Activated CD8-positive, alpha-beta memory T cell treated with anti-CD3 and anti-CD28 coated beads, Interleukin-2, amount 10 ng/mL, durations not matched to agents 7 days and 5 days (primary cell): ENCODE measurements at places on chromosomes 12 and 14. TPM values are rescaled to one million over a fixed set of nuclear protein-coding genes. Genes with fewer than 3 reads are reported as not detected.

GRCh38 chr14:25431211-25432076 is 381.5 kb upstream of the STXBP6 start:
- DNase-seq: no peak

DNA sequence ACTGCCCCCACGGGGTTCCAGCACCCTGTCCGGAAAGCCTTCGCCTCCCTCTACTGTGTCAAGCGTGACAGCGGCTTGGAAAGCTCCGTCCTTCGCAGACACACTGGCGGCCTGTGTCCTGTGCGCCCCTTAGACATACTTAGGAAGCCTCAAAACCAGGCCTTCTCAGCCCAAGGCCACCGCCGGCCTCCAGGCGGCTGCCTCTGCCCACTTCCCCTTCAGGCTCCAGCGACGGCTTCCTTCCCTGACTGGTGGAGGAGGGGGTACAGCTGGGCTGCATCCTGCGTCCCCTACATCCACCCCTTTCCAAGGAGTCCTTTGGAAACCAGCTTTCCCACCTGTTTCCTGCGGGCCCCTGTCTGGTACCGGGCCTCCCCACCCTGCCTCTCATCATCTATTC is 2.5 kb upstream of the CACNA2D4 start:
- peak; percentile 34 for DNase-seq

GRCh38 chr12:12718853-12719252 is 1.7 kb downstream of the CDKN1B start:
- peak; percentile 62 for DNase-seq

- no peak for DNase-seq
These were observed 391.3 kb downstream of the FLRT2 start for GRCh38 chr14:85921241-85921640.

DNA sequence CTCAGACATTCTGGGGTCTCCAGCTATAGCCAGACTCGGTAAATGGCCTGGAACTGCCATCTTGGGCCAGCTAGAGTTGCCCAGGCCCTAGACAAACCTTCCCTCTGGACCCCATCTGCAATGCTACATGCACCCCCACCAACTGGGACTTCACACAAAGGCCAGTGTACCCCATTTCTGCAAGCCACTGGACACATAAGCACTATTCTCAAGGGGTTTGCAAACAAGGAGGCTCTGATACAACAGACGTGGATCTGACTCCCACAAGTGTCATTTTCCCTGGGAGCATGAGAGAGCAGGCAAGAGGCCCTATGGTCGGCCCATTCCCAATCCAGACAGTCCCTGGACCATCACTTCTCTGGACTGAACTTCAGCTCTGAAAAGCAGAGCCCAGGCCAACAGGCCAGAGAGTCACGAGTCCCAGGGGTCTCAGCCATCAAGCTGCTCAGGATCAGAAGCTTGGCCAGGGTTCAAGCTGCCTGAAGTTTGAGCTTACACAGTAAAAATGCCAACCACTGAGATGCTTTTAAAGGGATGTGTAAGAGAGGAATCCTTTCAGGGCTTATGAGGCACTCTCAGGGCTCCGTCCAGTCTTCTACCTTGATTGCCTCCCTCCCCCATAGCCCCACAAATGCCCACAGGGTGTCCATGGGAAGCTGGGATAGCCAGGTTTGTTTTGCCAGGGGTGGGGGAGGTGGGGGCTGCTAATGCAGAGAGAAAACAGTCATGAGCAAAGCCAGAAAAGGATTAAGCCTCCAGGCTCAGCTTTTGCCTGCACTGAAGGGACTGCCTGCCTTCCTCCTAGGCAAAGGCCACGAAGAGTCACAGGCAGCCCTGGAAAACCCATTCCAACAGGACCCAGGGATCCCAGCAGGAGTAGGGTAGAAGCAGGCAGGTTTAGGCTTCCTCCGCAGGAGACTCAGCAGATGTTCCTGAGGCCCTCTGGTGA is 31.7 kb upstream of the PNMA1 start:
- DNase-seq: no peak

Gene PLXNC1
- total RNA-seq: 10.4 TPM

Gene AICDA
- total RNA-seq: not detected

DNA sequence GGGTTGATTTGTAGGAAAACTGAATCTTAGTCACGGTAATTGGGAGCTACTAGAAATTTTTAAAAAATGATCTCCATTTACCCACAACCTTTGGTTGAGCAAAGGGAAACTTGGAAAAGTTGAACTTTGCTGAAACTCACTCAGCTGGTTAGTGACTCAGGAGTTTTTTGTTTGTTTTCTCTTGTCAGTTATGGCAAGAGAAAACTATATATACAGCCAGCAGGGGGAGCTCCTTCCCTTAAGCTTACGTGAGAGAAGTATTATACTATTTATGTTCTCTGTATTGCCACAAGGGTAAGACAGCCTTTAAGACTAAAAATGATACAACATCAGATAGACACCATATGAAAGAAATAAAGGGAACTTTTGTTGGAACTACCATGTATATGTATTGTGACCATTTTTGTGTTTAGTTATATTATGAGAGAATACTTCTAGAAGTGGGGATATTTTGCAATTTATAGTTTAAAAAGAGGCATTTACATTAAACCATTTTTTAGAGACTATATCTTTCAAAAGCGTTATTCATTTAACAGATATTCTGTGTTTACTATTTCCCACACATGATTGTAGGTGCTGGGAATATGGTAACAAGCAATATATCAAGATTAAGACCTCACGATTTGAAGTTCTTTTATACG is 28.1 kb upstream of the TBC1D30 start:
- DNase-seq: peak; percentile 70

Gene LDHB
- total RNA-seq: 907 TPM

DNA sequence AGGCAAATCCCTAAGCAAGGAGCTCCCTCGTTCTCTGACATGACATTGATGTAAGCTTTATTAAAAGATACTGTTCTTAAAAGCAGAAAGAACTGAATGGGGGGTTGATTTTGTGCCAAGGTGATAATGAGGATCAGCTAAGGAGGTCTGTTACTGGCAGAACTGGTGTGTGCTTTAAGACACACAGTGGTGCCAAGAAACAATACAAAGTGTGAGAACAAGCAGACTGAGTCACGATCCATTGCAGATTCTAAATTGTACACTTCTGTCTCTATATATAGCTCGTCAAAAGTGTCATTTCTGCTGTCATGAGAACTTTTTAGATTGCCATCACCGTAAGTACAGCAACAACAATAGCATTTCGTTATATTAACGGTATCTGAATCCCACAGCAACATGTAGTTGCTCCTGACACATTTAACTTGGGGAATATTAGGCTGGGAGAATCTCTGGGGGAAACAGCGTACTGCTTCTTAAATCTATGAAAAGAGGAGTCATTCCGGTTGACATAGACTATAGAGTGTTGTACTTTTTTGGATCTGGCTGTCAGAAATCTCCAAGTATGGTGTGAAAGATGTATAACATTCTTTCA is 151.3 kb upstream of the PRKD1 start:
- no peak for DNase-seq

DNA sequence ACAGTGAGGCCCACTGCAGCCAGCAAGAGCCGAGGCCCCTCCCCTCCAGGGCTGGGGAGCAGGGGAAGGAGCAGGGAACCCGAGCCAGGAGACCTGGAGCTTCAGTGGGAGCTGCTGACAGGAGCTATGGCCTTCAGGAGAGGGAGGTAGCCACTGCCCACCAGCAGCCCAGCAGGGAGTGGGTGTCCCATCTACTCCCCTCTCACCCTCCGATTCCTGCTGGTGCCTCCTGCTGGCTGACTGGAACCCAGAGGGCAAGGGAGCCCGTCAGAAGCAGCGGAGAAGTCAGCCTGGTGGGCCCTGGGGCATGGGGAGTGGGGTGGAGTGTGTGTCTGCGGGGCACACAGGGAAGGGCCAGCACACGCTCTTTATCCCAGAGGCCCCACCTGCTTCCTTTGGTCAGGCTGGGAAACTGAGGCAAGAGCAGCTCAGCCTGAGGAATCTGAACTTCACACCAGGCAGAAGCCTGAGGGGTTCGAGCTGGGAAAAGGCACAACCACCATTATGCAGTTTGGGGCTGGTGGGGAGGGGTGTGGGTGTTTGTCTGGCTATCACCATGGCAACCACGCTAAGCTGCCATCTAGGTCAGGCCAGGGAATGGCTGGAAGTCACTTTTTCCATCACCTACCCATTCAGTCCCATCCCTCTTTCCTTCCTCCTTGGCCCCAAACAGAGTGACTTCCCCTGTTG is 36.8 kb upstream of the PLEKHG6 start:
- no peak for DNase-seq

GRCh38 chr14:68449561-68450181 is 343.2 kb downstream of the ZFP36L1 start:
- DNase-seq: no peak

Gene CD27
- total RNA-seq: 67.3 TPM

DNA sequence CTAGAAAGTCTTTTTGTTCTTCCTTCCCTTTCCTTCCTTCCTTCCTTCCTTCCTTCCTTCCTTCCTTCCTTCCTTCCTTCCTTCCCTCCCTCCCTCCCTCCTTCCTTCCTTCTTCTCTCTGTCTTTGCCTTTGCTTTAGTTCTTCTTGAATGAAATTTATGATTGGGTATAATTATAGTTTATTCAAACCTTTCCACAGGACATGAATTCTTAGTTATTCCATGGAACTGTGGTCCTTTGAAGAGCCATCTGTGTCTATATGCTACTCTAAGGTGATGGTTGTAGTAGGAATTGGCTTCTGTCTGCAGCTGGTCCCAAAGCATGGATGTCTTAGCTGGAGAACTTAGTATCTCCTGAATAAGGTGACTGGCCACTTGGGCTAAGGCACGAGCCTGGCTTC is 64.8 kb downstream of the IGF1 start:
- DNase-seq: no peak

DNA sequence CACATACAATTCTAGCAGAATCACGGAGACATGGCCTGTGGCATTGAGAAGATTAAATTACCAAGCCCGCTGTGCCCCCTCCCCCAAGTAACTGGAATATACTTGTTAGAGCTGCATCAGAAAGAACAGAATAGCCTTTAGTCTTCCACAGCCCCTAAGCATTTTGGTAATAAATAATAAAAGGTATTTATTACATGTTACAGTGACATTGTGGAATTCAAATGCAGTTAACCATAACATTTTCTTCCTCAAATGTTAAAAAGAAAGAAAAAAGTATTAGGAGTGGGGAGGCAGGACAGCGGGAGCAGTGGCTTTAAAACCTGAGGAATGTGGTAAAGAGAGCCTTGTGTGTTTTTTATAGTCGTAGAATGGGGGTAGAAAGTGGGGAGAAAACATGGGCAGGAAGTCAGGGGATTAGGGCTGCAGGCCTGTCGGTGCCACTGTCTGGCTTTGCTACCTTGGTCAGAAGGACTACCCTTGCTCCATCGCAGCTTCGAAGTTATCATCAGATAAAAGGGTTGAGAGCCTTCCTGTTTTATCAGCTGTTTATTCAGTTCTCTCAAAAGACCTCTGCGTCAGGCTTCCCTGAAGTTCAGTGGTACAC is 255.9 kb downstream of the MSRB3 start:
- no peak for DNase-seq

- no peak for DNase-seq
These were observed 51.9 kb upstream of the TBX3 start for GRCh38 chr12:114735680-114736374.

DNA sequence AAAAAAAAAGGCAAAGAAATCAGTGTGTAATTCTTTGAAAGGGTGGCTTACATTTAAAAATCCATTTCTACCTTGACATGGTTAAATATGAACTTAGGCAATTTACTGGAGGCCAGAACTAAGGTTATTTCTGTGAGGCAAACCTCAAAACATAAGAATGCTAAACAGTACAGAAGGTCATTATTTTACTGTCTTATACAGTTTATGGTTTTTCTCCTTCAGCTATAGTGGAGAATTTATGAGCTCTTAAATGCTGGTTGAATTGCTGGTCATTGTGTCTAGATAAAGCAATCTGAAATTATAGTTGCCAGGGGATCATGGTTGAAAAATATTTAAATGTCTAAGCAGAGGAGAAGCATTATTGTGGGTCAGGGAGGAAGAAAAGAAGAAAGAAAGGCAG is 70.5 kb downstream of the TRIM9 start:
- no peak for DNase-seq

- no peak for DNase-seq
These were observed 103.7 kb downstream of the SCARB1 start for GRCh38 chr12:124759841-124760503.

DNA sequence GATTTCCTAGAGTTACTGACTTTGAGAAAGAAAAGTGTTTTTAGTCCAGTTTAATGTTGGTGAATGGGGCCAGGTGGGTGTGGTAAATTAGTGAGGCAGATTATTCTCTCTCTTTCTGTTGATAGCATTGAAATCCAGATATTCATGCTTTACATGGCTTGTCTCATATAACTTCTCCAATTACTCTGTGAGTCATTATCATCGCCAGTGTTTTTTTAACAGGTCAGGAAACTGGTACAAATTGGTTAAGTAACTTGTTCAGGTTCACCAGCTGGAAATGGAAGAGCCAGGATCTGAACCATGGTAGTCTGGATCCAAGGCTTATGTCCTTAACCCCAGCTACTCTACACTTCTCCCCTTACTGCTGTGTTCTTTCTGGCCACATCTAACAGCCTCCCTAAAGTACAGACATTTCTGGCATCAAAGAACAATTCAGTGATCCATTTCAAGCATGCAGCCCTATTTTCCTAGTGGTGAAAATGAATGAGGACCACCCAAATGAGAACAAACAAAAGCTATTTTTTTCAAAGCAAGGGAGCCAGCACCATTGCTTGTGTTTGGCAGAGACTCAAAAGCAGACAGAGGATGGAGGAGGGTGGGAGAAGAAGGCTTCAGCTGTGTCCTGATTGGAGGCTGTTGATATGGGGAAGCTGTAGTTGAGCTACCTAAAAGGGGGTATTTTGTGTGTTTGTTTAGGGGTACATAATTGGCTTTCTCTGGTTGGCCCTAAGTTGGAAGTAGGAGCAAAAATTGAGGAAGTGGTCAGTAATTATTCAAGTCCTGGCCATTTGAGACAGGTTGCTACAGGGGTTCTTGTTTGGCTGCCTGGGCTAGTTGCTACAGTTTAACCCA is 1.7 kb downstream of the IRAK3 start:
- DNase-seq: no peak

Gene GLS2
- total RNA-seq: 1.1 TPM

Gene TMEM229B
- 7.0 TPM for total RNA-seq

DNA sequence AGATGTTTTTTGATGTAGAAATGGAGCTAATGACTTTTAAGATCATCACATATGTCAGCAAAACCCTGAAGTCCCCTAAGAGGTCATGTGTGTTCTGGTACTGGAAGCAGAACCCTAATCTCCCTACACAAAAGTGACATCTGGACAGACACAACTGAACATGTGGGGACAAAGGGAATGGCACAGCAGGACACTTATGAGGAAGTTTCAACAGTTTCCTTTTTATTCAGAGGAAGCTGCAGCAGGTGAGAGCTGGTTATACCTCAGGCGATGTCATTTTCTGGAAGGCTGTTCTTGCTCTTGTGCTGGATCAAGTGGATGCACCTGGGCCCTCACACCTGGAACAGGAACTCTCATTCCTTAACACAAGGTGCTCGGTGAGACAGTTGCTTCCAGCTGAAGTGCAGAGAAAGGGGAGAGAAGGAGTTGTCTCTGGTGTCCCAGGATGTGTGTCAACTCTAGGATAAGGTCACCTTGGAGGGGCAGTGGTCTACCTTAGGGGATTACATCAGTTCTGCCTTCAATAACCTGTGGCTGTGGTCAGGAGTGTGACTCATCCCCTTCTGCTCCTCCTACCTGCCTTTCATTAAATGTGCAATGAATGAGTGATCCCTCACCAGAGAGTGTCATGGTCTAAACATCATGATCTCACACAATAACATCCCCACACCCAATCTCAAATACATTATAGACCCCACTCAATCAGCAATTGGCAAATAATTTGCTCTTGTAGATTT is 463.4 kb downstream of the TMEM121 start:
- peak; percentile 79 for DNase-seq
